ENCODE measurements at places on chromosomes 7 and 10.

- DNase-seq, result no peak
Observed at GRCh38 chr7:50588937-50589336, 23.7 kb upstream of the DDC start.

GRCh38 chr10:92972886-92973285, 87.7 kb upstream of the CYP26C1 start:
- DNase-seq, result no peak

DNA sequence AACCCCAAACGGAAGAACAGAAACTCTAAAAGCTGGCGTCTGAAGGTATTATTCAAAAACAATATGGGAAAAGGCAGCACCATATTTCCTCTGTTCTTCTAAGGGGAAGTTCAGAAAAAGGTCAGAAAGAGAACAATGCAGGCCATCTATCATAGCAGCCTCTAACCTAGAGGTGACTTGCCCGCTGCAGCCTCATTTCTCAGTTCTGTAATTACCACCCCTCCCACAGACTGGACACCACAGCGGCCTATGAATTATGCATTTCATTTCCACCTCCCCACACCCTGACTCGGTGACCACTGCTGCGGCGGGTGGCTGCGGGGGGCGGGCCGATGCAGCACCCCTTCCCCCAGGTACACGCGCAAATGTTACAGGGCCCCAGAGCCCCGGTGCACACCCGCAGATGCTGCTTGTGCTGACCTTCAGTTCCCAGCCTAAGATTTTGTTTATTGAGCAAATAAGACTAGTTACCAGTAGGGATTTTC, 125.5 kb downstream of the CLEC2L start:
- no peak for DNase-seq

GRCh38 chr7:134599371-134599770, 47.3 kb upstream of the BPGM start:
- no peak for DNase-seq

GRCh38 chr7:21914671-21915070, 31.0 kb downstream of the CDCA7L start:
- no peak for DNase-seq

DNA sequence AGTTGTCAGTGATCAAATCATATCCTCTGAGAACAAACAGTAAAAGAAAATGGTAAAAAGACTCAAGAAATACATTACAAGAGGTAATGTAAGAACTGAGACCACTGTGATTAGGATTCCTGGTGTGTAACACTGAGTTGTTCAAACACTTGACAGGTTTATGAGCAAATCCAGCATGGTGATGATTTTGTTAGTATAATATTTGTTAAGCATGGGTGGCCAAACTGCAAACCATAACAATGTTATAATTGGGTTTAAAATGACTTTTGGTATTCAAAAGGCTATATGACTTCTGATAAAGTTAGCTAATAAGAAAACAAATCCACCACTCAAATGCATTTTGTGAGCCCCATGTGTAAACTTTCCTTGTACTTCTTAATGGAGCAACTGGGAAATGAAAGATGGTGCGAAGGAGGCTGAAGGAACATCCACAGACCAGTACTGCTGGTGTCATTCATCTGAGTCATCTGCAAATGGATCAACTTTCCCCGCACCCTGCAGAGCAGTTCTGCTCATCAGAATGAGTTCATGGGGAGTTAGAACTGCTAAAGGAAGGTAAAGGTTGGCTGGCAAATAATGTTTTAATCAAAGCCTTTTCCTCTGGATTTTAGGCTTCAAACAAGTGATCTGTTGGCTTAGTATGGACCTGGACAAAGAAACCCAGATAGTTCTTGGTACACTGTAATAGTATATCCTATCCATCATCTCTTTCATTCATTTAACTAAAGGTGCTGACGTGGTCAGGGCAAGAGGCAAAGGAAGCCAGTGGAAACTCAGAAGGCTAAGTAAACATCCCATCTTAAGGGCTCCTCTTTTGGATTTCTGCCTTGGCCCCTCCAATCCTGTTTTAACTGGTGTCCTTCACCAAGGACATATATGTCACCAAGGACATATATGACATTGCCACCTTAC, 45.0 kb downstream of the AFAP1L2 start:
- no peak for DNase-seq

- no peak for DNase-seq
Observed at GRCh38 chr10:22658745-22659410, 55.5 kb downstream of the PIP4K2A start.

GRCh38 chr10:131554821-131555220, 243.3 kb upstream of the TCERG1L start:
- DNase-seq, result no peak

DNA sequence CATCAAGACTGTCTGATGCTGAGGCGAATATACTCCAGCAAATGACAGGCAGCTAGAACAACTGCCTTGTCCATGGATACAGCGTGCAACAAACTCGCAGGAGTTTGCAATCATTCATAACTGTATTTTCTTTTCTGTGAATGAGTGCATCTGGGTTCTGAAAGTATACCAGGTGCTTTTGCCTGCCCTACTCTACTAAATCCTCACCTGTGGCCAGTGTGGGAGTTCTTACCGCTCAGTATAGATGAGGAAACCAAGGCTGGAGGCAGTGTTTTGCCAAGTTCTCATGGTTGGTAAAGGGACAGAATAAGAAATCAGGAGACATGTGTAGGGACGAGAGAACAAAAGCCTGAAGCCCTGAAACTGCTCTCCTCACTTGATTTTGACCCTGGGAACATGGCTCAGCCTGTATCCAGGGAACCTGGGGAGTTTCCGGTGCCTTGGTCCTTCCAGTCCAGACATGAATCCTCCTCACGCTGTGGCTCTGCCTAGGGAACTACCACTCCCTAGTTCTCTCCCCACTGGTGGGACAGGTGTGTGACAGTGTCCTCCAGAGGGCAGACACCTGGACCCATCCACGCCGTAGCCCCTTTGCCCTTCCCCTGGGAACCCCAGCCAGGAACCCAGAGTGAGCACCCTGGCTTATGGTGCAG, 142.0 kb downstream of the CDH23 start:
- DNase-seq, result no peak

DNA sequence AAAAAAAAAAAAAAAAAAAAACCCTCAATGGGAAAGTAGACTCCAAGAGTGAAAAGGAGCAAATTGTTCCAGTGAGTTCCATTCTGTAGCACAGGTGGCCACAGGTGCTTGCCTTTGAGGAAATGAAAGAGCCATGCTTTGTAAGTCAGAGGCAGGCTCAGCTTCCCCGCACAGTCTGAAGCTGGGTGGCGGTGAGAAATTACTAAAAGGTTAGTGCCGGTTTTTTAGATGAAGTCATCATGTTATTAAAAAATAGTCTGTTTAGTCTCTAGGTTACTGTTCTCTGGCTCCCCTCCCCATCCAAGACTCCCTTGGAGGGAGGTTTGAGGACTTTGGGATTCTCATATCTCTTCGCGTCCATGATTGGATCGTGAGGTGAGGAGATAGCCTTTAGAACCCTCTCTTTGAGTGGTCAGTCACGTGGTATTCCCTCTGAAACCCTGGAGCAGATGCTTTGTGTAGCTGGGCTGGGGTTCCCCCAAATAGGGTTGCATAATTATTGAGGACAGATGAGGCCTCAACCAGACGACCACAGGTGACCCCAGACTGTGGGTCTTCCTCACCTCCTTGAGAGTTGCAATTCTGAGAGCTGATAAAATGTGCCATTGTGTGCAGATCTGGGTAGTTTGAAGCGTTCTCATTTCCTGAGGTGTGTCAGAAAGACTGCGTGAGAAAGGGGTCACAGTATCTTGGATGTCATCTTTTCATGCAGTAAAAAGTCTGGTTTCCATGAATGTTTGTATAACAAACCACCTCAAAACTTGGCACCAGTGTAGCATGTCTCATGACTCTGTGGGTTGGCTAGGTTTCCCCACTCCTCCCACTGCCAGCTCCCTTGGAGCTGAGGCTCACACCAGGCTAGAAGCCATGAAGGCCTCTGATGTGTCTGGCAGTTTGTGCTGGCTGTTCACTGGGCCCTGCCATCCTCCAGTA, 27.1 kb downstream of the OGDH start:
- no peak for DNase-seq

DNA sequence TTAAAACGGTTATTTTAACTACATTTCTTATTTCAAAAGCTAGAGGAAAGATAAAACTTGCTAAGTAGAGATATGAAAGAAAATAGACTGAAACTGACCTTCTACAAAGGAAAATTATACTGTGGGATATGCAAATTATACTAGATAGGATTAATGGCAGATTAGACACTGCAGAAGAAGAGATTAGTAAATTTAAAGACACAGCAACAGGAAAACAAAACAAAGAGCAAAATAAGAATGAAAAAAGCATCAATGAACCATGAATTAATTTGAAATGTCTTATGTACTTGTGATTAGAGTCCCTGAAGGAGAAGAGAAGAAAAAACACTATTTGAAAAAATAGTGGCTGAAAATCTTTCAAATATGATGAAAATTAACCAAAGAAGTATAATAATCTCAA, 52.3 kb downstream of the RNF32 start:
- DNase-seq, result no peak

- DNase-seq, result no peak
Observed at GRCh38 chr10:97724341-97724941, 10.9 kb downstream of the MARVELD1 start.

- no peak for DNase-seq
Observed at GRCh38 chr7:132029369-132030085, 473.1 kb upstream of the PODXL start.

GRCh38 chr7:150507947-150508602, 6.6 kb upstream of the GIMAP7 start:
- DNase-seq, result no peak

DNA sequence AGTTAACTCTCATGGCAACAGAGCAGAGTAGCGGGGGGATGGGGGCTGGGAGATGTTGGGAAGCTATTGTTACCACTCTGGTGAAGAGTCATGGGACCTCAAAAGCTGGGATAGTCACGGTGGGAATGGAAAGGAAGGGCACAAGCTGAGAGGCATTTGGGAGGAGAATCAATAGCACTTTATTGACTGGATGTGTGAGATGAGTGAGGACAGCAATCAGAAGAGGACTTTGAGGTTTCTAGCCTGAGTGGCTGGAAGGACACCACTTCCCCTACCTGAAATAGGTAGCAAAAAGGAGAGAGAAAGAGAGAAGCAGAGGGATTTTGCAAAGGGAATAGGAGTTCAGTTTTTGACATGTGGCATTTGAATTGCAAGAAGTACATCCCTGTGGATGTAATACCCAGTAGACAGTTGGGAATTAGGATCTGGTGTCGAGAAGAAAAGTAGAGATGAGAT, 27.2 kb downstream of the SCD start:
- no peak for DNase-seq

DNA sequence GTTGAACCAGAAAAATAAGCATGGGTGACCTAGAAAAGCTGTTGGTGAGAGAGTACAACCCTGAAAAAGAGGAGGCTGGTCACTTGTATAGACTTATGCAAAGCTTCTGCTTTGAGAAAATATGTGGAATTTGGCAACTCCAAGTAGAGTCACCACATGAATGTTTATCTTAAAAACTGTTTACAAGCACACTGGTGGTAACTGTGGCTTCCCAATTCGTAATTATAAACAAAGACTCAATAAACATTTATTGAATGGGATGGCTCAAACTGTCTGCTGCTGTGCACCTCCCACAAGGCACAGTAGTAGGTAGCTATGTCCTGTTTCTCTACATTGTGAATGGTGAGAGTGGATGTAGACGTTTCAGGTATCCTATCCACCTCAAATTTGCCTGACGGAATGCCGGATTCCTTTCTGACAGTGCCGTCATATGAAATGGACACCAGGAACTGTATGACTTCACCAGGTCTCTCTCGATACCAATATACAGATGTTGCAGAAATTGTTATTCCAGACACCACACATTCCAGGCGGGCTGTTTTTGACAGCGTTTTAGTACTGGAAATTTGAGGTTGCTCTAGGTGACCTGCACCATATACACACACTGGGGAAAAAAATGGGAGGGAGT, 43.4 kb upstream of the TARP start:
- no peak for DNase-seq

- no peak for DNase-seq
Observed at GRCh38 chr10:88234297-88234696, 348.8 kb downstream of the RNLS start.

DNA sequence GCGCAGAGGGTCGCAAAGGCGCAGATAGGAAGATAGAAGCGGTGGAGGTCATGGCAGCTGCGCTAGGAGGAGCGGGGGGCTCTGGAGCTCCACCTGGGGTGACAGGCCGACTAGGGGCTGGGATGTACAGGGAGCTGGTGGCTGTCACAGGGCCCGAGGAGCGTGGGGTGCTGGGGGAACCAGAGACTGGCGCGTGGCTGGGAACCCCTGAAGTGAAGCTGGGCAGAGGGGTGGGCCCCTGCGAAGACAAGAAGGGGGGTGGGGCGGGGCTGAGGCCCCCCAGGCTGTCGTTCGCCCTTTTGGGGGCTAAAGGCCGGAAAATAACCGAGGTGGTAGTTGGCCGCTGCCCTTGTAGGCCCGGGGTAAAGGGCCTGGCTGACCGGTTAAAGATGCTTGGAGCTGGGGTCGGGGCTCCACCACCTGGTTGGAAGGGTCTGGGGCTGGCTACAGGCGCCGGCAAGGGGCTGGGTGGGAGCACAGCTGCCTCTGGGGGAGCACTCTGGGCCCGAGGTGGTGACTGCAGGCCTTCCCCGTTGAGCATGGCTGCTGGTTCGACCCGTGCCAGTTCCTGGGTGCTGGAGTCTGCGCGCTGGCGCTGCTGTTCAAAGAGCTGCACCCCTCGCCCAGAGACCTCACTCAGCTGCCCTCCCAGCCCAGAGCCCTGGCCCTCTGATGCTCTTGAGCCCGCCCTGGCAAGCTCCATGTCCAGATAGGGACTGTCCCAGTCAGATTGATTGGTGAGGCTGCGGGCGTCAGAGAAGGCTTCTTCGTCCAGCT, 6.8 kb upstream of the MYOZ1 start:
- DNase-seq, result no peak

- DNase-seq, result no peak
Observed at GRCh38 chr10:69814251-69814650, 12.5 kb downstream of the COL13A1 start.

- DNase-seq, result no peak
Observed at GRCh38 chr10:1551636-1552338, 185.5 kb downstream of the ADARB2 start.

DNA sequence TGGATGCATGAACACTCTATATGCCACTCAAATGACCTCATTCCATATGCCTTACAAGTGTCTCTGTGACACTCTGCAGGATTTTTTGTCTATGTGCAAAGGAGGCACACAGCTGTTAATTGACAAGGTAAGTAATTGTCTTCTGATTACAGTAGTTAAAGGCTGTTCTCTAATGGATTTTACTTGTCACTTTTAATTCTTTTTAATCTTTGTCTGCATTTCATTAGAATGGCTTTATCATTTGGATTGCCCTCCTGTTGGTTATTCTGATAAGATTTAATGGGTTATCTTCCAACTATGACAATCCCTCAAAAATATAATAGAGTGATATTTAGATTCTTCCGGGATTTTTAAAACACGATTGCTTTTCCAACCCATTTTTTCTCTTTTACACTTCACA, 290.0 kb upstream of the TEX47 start:
- DNase-seq, result no peak

Data from stimulated activated CD8-positive, alpha-beta memory T cell treated with anti-CD3 and anti-CD28 coated beads, Interleukin-4, amount 100 ng/mL, for 1 hour (primary cell).